DND-41 (cell line): ENCODE measurements at places on chromosomes 5 and 9.

- DNase-seq = no peak
These were observed 649.4 kb downstream of the CDH9 start for GRCh38 chr5:26388976-26389375.

DNA sequence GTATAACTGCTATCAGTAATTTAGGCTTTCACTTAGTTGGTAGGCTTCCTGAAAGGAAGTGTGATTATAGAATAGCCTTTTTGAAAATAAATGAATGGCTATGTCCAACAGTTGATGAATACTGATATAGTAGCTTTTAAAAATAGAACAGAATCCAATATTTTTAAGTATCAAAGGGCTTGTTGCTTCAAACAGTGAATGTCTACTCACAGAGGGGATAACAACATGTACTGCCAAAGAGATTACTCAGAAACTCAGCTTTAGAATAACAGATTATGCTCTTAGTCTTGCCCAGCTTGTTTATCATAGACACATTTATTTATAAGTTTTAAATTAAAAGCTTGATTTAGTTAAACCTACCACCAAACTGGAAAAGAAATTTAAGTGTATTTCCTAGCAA, 132.6 kb downstream of the XRCC4 start:
- no peak for DNase-seq

DNA sequence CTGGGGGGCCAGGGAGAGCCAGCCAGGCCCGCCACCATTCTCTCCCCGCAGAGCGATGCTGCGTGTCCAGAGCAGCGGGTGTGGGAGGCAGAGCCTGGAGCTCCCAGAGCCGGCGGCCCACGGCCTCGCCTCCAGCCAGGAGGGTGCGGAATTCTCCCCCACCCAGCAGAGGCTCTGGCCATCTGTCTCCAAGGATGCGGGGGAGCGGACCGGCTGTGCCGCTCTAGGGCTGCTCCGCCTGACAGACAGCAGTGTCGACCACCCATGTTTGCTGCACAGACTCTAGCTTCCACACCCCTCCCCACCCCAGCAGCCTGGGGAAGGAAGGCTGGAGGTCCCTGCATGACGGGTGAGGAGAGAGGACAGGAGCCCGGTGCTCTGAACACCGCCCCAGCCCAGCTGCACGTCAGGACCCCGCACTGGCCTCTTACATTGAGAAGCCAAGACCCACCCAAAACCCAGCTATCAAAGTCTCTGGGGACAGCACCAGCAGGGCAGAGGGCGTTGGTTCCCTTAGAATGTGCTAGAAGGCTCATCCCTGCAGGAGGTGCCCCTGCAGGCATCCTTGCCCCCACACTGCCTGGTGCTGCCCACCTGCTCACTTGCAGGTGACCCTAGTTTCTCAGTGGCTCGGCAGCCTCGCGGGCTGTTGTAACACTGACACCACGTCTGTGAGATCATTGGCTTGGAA, 29.7 kb upstream of the FCN1 start:
- no peak for DNase-seq

DNA sequence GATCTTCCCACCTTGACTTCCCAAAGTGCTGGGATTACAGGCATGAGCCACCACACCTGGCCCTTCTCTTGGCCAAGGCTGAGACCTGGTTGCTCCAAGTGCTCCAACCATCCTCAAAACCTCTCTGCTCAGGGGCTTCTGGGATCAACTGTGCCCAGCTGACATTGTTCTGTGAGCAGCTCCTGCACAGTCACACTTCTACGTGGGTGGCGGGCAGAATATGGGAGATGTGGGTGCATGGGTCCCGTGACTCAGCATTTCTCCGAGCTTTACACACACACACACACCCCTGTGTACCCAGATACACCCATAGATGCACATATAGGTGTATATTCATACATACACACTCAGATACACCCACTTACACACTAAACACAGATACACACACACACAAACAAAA, 10.5 kb upstream of the MYORG start:
- DNase-seq = no peak

DNA sequence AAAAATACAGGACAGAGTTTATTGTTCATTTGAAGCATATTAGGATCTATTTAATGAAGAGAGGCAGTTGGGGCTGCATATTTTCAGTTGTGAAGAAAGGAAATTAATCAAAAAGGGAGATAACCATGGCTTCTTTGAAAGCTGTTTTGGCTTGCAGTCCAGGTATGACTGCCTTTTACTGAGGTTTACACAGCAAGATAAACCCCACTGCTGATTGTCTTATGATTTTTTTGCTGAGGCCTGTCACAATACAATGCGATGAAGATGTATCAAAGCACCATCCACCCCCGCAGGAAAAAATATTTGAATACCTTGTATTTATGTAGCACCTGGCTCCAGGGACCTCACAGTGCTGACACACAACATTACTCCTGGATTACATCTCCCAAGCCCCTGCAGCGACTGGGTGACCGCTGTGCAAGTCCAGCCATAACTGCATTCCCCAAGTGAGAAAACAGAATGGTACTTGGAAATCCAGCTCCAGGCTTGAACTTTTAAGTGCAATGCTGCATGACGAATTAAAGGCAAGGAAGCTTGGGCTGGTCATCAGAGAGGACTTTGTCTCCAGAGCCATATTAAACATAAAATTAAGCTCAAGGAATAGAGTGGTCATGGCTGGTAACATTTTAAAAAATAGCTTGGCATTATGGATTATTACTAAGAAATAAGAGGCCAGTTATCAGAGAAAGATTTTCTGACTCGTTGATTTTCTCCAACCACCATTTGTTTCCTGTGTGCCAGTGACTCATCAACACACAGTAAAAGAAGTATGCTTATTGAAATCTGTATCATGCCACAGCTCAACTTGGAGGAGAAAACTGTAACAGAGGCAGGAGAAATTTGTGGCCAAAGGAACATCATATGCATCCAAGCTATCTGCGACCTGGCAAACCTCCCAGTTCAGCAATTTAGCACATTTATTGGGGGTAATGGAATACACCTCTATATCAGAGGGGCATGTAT, 374.2 kb downstream of the MAN2A1 start:
- no peak for DNase-seq

DNA sequence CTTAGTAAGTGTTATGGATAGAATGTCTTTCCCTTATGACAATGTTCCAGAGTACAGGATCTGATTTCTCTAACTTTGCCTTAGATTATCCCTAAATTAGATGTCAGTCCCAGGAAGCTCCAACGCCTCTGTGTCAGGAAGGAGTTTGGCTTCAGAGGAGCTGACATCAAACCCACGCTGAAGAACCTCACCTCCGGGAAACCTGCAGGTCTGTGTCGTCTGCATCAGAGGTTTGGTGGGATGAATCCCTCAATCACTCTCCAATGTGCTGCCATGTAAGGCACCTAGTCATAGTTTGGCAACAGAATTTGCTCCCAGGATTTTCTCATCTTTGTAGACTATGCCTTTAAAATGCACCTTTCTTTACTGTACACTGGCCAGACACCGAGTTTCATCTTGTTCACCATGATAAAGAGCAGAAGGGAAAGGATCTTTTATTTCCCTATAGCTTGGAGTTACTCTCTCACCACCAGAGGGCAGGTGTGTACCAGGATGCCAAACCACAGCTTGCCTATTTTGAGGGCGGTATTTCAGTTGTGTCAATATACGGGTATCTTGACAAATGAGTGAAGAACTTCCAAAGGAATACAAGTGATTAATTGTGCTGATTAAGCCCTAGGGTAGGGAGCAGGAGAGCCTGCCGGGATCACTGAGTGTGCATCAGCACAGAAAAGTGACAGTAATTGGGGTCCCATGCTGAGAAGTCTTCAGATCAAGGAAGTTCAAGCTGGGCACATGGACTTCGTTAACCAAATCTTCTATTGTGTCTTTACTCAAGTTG, 23.4 kb downstream of the MINAR2 start:
- DNase-seq = peak; percentile 52

GRCh38 chr9:133735931-133736330, 2.2 kb downstream of the SARDH start:
- DNase-seq = no peak

- no peak for DNase-seq
These were observed 176.6 kb upstream of the C9orf72 start for GRCh38 chr9:27749838-27750237.

GRCh38 chr5:102668220-102668932, 86.7 kb upstream of the PAM start:
- DNase-seq = no peak

- DNase-seq = no peak
These were observed 47.8 kb downstream of the MLANA start for GRCh38 chr9:5938449-5938848.

- DNase-seq = no peak
These were observed 118.5 kb upstream of the ERCC6L2 start for GRCh38 chr9:95756986-95757385.

DNA sequence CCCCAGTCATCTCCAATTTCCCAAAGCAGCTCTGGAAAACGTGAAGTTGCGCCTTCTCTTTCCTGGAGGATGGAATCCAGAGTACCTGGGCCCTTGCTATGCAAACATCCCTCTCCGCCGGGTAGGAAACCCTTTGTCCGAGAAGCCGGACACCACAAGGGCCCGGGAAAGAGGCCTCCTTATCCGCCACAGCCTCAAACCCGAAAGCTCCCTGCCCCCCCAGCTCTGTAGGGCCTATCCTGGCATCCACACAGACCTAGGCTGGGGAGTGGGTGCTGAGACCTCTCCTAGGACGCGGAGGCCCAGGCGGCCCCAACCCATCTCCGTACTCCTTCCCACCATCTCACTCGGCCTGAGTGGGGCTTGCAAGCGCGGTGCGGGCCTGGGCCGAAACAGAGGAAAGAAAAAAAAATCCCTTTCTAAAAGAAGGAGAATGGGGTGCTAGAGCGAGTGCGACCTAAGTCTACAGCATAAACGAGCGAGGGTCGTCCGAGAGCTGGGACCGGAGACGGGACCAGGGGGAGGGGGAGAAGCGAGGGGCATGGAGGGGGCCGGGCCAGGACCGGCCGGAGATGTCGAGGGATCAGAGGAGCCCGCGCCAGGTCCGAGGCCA, 624 bp downstream of the FBXW11 start:
- DNase-seq = peak; percentile 34

DNA sequence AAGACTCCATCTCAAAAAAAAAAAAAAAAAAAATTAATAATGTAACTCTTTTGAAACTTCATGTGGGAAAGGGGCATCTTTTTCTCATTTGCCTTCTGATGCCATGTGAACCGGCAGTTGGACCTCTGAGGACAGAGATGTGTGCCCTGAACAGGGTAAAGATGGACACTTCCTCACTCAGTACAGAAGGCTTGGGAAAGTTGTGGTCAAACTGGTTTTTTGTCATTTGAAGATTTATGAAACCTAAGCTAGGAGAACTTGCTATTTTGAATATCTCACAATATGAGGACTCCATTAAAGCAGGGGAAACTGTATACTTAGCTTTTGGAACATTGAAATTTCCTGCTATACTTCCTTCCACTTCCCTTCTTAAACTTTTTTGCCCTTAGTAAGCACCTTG, 147.5 kb upstream of the ALDH1B1 start:
- DNase-seq = no peak

DNA sequence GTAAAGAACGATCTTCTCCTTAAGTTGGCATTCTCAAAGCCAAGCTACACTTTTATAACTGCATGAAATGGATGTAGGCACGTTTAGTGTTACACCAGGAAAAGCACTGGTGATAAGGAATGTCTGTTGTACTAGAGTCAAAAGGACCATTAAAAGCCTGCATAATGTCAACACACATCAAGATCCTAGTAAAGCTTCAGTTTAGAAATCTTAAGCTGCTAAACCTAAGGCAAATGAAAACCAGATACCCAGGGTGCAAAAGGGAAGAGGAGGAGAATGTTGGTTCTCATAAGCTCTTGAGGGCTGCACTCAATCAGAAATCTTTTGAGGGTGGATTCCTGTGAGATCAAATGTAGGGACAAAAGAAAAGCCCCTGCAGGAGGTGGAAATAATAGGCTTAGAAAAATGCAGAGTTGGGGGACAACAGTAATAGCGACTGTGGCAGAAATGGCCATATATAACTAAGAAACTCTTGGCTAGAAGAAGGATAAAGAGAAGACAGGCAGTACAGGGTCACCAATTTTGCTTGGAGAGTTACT, 148.2 kb downstream of the FBXL17 start:
- no peak for DNase-seq

DNA sequence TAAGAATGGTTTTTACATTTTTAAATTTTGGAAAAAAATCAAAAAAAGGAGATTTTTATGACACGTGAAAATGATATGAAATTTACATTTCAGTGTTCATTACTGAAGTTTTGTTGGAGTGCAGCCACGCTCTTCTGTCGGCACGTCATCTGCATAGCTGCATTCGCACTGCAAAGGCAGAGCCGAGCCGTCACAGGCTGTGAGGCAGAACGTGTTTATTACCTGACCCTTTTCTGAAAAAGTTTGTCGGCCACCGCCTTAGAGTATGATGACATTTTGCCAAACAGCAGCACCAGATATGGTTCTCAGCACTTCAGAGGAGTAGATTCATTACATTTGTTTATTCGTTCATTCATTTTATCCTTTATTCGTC, 24.1 kb downstream of the HRH2 start:
- no peak for DNase-seq

- DNase-seq = no peak
These were observed 25.7 kb upstream of the TNIP1 start for GRCh38 chr5:151106509-151106908.

- no peak for DNase-seq
These were observed 20.6 kb upstream of the PTGES start for GRCh38 chr9:129773262-129774048.

- no peak for DNase-seq
These were observed 51.5 kb upstream of the RNU6ATAC start for GRCh38 chr9:134215699-134216448.

GRCh38 chr9:22446589-22446949, at the start of gene DMRTA1:
DMRTA1 (plus strand) TSS chr9:22446824; CDS start chr9:22447066, 242 bp downstream.
- DNase-seq = no peak

- DNase-seq = no peak
These were observed 62.1 kb upstream of the SPDL1 start for GRCh38 chr5:169521366-169521983.

- no peak for DNase-seq
These were observed 18.5 kb downstream of the SLC12A7 start for GRCh38 chr5:1093361-1093760.

DNA sequence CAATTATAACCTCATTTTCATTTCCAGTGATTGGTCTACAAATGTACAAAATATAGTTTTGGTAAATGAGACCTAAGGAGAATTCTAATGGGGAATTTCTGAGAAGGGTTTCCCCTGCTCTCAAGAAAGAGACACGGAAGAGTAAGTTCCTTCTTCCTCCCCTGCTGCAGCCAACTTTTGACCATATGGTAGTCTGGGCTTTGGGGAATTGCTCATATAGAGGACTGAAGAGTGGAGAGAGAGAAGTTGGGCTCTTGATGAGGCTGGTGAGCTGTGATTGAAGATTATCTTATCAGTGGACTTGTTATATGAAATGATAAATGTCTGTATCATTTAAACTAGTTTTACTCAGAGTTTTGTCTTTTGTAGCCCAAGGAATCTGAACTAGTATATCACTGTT, 4.3 kb upstream of the LNPEP start:
- DNase-seq = no peak

GRCh38 chr5:14503681-14504331, 77.8 kb upstream of the OTULINL start:
- DNase-seq = no peak
